ENCODE measurements at places on chromosomes 2 and 18.
A peak's percentile ranks its signal among the peaks of the same experiment; 100 is the strongest.

GRCh38 chr2:77270433-77270832, 251.7 kb downstream of the LRRTM4 start:
- DNase-seq, result no peak

GRCh38 chr2:86333378-86333777, 4.0 kb downstream of the REEP1 start:
- no peak for DNase-seq

DNA sequence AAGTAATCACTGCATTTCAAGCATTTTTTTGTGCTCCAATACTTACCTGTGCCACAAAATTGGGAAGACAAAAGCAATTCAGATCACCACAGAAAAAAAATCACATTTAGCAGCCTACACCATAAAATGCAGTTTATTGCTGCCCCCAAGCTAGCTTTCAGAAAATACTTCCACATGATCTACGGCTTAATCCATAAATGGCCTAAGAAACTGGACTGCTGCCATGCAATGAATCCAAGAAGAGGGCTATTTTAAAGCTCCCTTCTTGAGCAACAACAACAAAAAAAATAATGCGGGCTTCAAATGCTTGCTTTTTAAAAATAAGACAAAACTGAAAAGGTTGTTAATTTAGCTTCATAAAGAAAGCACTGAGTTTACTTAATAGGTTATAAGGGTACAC, 272.3 kb downstream of the RAD51AP2 start:
- DNase-seq, result no peak

- no peak for DNase-seq
Measured at GRCh38 chr2:156526950-156527636, 90.9 kb downstream of the GPD2 start.

DNA sequence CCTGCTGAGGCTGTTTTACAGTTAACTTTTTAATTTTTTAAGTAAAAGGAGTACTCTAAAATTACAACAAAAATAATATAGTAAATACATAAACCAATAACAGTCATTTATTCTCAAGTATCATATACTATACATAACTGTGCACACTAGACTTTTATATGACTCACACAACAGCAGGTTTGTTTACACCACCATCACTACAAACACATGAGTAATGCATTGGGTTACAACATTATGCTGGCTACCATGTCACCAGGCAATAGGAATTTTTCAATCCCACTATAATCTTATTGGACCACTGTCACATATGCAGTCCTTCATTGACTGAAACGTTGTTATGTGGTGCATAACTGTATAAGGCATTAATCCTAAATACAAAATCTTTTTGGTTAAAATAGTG, 42.5 kb downstream of the RASGRP3 start:
- DNase-seq, result no peak

DNA sequence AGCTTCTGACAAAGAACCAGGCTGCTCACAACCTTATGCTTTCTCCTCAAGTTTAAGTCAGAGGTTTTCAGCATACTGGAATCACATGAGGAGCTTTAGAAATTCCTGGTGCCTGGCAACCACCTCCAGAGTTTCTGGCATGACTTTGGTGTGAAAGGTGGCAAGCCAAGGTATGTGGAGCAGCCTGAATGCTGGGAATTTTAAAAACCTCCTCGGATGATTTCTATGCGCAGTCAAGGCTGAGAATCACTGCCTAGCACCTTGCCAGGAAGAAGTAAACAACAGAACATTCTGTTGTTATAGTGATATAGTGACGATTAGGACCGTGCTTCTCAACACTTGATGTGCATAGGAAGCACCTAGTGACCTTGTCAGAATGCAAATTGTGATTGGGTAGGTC, 11.7 kb downstream of the CCBE1 start:
- peak; percentile 48 for DNase-seq

GRCh38 chr2:143633419-143633818, 504.2 kb downstream of the ARHGAP15 start:
- DNase-seq, result no peak

GRCh38 chr2:150051004-150051403, 436.5 kb downstream of the RND3 start:
- DNase-seq, result no peak

DNA sequence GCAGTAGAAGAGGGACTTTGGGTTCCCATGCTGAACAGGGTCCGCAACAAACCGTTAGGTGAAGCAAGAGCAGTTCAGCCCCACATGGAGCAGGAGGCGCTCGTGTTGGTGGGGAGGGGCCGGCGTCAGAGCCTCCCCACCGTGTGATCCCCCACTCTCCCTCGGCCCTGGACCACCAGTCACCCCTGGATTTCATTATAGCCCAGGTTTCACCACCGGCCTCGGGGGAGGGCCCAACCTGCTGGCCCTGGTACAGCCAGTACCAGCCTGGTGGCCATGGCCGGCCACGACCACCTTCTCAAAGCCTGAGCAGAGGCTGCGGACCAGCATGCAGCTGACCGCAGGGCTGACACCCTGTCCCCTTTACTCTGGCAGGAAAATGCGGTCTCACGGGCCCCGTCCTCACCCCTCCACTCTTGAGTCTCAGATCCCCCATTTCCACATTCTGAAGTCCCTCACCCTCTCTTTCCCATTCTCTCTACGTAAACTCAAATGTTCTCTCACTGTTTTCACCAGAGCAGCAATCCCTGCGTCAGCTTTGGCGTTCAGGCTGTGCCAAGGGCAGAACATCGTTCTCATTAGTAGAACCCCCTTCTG, 8.6 kb downstream of the MLPH start:
- DNase-seq, result no peak

- DNase-seq, result no peak
Measured at GRCh38 chr2:109189751-109190150, 60.7 kb downstream of the SH3RF3 start.

- DNase-seq, result peak; percentile 68
Measured at GRCh38 chr18:58221060-58221725, 177.2 kb downstream of the NEDD4L start.

All from NCI-H69 (cell line).